Right atrium auricular region (tissue), 2 donors: ENCODE measurements at places on chromosomes 16 and 17.
A peak's percentile ranks its signal among the peaks of the same experiment; 100 is the strongest.

GRCh38 chr16:49441366-49441780 lies 67.8 kb downstream of the C16orf78 start:
- no peak for DNase-seq

DNA sequence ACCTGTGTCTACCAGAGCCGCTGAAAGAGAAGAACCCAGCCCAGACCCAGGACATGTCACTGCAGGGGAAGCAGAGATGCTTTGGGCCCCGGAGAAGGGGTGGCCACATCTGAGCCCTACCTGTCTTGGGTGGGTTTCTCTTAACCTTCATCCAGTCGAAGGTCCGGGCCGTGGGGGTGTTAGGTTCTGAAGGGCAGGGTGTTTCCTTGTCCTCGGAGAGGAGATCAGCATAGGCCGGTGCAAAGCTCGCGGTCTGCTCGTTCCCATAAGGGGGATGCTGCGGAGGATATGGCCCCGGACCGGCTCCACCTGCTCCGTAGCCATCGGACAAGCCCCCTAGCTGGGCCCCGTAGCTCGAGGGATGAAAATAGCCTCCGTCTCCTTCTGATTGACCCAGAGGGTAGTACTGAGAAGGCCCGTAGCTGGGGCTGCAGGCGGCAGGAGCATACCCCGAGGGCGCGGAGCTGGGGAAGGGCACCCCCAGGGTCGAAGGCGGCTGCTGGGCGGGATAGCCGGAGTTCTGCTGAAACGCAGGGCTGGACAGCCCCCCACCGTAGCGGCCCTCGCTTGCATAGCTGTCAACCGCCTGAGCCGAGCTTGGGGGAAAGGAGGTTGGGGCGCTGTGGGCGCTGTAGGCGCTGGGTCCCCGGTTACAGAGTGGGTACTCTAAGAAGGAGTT lies 464 bp downstream of the HOXB1 start:
- no peak for DNase-seq

DNA sequence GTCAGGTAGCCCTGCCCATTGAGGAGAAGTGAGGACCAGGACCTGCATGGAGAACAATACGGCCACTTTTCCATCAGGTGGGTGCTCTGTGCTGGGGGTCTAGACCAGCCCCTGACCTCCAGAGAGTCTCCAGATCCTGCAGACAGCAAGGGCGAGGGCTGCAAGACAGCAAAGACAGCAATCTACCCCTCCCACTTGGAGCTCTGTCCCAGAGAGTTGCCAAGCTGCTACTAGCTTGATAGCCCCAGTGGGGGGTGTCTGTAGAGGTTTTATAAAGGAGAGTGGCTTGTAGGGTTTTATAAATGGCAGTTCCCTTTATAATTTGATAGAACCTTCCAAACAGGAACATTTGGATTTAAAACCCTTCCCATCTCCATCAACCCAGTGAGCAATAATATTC lies 16.7 kb upstream of the SLFN11 start:
- DNase-seq: no peak

DNA sequence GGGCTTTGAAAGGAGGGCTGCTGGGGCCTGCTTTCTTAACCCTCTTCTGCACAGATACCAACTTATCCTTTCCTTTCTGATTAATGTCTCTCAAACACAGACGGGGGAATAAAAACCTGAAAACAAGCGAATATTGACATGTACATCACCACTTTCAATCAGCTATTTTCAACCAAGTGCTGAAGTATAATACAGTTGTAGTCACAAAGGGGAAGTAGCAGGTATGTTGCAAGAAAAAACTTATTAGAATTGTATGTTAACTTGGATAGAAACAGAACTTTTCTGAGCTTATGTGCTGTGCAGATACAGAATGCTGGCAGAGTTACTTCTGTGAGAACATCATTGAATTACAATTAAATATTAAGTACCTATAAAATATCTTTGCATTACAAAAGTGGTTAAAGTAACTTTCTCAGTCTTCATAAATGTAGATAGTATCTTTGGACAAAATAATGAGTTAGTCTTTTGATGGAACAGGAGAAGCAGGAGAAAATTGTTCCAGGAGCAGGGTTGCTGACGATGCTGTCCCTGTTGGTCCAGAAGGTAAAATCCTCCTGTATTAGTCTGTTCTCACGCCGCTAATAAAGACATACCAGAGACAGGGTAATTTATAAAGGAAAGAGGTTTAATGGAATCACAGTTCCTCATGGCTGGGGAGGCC lies 59.5 kb downstream of the RPTOR start:
- no peak for DNase-seq

DNA sequence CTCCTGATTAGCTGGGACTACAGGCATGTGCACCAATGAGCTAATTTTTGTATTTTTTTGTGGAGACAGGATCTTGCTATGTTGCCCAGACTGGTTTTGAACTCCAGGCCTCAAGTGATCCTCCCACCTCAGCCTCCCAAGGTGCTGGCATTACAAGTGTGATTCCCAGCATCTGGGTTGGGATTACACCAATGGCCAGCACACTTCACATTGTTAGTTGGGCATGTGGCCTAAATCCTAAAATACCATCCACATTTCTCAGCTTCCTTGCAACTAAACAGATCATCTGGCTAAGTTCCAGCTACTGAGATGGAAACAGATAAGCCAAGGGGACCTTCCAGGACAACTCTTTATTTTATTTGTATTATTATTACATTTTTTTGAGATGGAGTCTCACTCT lies 9.9 kb downstream of the RABEP2 start:
- DNase-seq: no peak

DNA sequence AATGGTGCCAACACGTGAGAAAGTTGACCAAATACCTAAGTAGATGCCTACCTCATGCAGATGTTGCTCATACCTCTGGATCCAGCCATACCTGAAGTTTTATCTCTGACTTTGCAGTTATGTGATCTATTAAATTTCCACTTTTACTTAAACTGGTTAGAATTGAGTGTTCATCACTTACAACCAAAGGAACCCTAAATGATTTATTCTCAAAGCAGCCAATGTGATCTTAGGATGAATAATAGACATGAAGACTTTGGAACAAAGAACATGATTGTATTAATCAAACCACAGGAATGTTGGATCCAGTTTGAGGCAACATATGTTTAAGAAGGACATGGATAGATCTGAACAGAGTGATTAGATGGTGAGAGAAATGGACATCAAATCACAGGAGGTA lies 68.7 kb downstream of the IRX6 start:
- DNase-seq: no peak

- no peak for DNase-seq
Observed at GRCh38 chr16:57638381-57638780, 10.0 kb downstream of the ADGRG1 start.

GRCh38 chr17:1627182-1627981 lies 1.3 kb downstream of the SLC43A2 start:
- no peak for DNase-seq

DNA sequence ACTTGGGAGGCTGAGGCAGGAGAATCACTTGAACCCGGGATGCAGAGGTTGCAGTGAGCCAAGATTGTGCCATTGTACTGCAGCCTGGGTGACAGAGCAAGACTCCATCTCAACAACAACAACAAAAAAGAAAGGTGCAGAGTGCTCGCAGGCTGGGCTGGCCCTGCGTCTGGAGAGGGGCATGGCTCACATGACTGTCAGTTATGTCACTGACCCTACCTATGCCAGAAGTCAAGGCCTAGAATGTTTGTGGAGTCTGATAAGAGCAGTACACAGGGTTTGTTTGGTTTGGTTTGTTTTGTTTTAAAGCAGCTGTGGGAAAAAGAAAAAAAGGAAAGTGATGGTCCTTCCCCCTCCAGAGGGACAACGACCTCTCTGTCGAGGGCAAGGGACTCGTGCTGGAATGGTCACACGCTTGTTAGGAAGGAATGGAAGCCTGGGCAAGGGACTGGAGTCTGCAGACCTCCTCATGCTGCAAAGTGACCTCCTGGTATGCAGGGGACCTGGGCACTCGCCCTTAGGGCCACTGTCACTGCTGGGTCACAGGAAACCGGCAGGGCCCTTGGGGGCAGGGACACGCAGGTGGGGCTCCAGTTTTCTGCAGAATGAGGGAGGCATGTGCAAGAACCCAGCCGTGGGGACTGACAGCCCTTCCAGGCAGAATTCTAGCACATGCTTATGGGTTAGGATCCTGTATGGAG lies 10.1 kb upstream of the OSGIN1 start:
- no peak for DNase-seq

DNA sequence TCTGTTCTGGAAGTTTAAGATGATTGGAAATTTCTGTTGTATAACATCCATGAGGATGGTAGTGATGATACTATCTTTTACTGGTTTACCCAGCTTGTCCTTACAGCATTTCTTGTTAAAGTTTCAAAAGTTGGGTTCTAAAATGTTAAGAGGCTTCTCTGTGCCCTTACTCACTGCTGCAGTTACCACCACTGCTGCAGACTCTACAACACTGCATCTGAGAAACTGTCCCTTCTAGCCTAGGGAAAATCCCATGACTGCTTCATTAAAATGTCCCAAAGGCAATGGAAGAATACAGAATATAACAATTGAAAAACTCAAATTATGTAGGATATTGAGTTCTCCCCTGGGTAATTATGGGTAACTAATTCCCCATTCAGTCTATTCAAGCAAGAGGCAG lies 3.8 kb upstream of the NSRP1 start:
- DNase-seq: no peak

GRCh38 chr16:50747207-50747956 lies 5.5 kb downstream of the CYLD start:
- DNase-seq: no peak

- no peak for DNase-seq
Observed at GRCh38 chr17:79065105-79065670, 9.4 kb upstream of the ENGASE start.

DNA sequence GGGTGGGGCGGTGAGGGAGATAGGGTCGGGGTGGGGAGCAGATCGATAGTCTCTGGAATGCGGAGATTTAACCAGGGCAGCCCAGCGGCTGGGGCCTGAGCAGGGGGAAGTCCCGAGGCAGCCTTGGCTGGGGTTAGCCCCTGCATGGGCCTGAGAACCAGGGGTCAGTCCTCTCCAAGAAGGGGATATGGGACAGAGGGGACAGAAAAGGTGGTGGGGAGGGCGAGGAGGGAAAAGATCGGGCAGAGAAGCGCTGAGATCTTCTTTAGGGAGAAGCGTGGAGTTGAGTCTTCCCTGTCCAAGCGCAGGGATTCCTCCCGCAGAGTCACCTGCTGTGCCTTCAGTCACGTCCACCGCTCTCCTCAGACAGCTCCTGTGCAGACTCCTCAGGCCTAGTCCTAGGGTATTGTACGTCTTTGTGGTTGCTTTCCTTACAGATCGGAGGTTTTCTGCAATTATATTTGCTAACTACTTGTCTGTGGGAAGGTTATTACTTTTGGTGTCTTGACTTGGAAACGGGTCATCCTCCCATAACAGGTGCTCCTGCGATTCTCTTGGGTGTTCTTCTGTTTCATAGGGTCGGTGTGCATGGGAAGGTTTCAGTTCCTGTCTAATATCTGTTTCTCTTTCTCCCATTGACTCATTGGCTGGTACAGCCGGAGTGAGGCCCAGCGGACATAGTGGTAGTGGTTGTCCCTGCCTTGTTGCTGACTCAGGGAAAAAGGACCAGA lies 952 bp downstream of the CD300A start:
- no peak for DNase-seq

DNA sequence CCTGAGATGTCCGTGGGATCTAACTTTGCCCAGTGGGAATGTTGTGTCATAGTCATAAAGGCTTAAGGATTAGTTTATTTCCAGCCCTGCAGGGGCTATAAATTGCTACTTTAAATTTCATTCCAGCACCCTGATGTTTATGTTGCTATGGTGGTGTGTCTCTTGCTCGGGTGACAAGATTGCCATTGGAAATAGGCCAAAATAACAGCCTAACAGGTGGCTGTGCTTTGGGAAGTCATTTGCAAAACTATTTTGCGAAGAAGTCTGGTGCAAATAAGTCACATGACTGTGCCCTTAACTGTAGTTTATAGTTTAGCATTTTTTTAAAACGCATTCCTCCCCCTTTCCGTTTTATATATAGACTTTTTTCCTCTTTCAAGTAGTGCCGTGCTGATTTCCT lies 23.1 kb downstream of the PITPNC1 start:
- DNase-seq: no peak

DNA sequence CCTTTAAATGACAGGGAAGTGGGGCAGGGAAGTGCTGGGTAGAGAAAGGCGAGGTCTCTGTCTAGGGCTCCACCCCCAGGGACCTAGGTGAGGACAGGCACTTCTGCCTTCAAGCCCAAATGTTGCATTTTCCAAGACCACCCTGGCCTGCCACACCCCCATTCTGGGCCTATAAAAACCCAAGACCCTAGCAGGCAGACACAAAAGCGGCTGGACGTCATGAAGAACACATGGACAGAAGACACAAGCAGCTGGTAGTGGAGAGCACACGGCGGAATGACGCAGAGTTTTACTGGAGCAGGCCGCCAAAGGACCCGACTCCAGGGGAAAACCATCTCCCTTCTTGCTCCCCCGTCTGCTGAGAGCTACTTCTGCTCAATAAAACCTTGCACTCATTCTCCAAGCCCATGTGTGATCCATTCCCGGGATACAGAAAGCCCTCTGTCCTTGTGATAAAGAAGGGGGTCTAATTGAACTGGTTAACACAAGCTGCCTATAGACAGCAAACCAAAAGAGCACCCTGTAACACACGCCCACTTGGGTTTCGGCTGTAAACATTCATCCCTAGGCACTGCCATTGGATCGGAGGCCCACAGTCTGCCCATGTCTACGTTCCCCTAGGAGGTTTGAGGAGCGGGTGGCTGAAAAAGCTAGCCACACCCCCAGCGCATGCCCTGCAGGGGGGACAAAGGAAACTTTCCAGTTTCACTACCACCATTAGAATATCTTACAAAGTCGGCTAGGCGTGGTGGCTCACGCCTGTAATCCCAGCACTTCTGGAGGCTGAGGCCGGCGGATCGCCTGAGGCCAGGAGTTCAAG lies 622.2 kb upstream of the SALL1 start:
- DNase-seq: no peak

DNA sequence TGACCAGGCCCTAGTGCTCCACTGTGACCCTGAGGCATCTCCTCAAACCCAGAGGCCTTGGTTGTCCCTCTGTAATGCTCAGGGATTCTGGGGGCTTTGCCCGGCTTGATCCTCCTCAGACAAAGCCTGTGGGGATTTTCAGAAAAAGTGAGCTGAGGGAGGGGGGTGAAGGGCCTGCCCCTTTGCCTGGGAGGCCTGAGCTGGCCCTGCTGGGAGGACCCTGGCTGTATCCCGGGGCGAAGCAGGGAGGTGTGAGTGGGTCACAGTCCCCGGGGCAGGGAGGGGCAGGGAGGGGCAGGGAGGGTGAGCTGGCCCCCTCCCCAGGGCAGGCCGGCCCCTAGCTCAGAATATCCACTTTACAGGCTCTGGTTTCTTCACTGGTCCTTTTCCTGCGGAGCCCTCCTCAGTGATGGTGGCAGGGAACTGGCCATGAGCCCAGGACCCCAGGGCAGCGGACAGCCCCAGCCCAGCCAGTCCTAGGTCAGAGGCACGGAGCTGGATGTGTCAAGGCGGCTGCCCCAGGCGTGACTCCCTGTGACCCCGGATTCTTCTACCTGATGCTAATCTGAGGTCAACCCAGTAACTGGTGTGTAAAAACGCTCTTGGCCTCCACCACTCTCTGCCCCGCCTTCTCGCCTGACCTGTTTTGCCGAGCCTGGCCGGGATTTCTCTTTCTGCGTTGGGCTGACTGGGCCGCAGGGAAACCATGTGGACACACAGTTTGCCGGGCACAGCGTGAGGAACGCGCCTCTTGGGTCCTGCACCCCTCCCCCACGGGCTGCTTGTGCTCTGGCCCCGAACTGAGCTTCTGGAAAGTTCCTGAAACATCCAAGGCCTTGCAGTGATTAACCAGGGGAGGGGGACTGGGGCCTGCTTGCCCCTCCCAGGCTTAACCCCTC lies 5.8 kb upstream of the FASN start:
- peak; percentile 88 for DNase-seq
